ENCODE measurements at places on chromosomes 6 and 20.
A peak's percentile ranks its signal among the peaks of the same experiment; 100 is the strongest.

DNA sequence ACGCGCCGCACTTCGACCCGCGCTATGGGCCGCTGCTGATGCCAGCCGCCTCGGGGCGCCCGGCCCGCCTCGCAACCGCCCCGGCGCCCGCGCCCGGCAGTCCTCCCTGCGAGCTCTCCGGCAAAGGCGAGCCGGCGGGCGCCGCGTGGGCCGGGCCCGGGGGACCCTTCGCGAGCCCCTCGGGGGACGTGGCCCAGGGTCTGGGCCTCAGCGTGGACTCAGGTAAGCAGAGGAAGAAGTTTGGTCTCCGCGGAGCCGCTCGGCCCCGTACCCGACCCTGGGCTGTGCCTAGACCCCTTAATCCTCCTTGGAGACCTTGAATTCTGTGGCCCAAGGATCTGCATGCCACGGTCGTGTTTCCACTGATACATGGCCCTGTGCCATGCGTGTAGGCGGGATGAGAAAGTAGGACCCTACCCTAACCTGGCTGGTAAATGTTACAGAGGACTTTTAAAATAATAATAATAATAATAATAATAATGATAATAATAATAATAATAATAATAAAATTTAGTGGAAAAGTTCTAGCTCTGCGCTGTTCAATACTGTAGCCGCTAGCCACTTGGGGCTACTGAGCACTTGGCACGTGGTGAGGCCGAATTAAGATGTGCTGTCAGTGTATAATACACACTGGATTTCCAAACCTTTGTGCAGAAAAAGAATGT, 5.6 kb downstream of the VGLL2 start:
- DNase-seq, result no peak

DNA sequence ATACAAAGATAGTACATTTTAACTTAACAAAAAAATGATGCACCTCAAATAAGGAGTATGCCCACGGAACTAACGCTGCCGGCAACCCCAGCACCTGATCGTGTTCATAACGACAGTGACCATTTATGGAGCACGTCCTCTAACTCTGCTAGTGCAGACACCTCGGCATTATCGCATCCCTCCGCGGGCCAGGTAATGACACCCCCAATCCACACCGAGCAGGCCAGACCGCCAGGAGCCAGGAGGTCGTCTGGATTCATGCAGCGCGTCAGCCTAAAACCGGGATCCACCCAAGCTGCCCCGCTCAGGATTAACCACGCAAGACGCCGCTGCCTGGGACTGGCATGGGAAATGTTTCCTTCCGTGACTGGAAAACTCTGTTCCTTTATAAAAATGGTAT, 34.1 kb downstream of the DACT2 start:
- no peak for DNase-seq

DNA sequence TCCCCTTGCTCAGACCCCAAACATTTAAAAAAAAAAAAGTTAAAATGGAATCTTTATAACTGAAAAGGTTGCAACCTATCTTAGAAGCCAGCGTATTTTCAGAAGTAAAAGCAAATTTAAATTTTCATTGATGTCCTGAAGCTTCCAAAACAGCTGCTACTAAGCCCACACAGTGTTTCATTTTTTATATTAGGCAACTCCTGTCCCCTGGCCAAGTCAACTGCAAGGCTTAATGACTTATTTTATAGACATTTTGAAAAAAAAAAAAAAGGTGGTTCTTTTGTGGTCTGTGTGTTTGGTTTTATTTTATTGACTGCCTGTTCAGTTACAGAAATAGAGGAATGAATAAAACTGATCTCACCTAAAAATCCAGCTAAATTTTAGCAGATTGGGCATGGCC, 13.0 kb downstream of the CFAP61 start:
- DNase-seq, result no peak

- DNase-seq, result no peak
These were observed 1.3 kb downstream of the PLCG1 start for GRCh38 chr20:41138475-41139226.

DNA sequence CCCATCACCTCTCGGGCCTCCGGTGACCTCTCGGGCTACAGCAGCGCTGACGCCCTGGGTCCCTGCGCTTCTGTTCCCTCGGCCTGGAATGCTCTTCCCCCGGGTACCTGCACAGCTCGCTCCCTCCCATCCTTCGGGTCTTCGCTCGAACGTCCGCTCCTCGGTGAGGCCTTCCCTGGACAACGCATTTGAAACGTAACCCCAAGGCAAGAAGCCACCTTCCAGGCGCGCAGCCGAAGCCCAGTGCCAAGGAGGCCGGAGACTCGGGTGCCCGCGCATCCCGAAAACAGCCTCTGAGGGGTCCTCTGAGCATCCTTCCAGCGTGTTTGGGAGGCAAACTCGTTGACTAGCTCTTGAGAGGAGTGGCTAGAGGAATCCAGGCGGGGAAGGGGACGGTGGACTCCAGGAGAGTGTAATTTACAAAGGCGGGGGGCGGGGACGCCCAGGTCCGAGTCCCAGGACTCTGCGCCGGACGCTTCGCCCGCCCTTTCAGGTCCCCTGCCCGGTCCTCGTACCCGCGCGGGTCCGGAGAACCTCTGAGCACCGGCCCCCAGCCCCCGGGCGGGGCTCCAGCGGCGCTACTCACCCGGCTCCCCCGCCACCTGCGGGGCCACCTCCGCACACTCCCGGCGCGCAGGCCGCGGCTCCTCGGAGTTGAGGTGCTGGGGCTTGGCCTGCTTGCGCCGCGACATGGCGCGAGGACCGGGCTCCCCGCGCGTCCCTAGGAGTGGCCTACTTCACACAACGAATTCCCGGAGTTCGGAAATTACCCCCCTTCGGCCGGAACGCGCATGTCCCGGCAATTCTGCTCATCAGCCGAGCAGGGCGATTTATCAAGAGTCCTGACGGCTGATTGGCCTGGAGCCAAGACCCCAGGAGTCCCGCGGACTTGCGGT, 86.8 kb downstream of the ZFP64 start:
- no peak for DNase-seq

- no peak for DNase-seq
These were observed 1.9 kb downstream of the KATNA1 start for GRCh38 chr6:149646599-149646998.

- DNase-seq, result no peak
These were observed 125.7 kb upstream of the EDN1 start for GRCh38 chr6:12164508-12164770.

DNA sequence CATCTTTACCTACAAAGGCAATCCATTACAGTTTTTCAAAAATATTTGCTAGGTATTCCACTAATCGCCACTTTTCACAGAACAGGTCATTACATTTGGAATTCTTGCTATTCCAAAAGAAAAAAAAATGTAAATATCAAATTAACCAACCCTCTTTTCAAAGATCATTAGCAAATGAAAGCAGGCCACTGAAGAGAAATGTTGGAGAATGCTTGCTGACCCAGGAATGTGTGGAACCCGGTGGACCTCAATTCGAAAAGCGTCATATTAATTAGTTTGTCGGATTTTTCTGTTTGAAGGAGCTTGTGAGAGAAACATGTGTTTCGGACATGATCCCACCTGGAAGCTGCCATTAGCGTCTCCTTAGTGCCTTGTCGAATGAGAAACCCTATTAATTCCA, 27.9 kb upstream of the SERPINB9 start:
- DNase-seq, result no peak

- no peak for DNase-seq
These were observed 18.9 kb downstream of the NEDD9 start for GRCh38 chr6:11213422-11214021.

- DNase-seq, result no peak
These were observed 3.0 kb upstream of the SRXN1 start for GRCh38 chr20:655726-656624.

- DNase-seq, result no peak
These were observed 4.6 kb downstream of the SYTL3 start for GRCh38 chr6:158654498-158654897.

DNA sequence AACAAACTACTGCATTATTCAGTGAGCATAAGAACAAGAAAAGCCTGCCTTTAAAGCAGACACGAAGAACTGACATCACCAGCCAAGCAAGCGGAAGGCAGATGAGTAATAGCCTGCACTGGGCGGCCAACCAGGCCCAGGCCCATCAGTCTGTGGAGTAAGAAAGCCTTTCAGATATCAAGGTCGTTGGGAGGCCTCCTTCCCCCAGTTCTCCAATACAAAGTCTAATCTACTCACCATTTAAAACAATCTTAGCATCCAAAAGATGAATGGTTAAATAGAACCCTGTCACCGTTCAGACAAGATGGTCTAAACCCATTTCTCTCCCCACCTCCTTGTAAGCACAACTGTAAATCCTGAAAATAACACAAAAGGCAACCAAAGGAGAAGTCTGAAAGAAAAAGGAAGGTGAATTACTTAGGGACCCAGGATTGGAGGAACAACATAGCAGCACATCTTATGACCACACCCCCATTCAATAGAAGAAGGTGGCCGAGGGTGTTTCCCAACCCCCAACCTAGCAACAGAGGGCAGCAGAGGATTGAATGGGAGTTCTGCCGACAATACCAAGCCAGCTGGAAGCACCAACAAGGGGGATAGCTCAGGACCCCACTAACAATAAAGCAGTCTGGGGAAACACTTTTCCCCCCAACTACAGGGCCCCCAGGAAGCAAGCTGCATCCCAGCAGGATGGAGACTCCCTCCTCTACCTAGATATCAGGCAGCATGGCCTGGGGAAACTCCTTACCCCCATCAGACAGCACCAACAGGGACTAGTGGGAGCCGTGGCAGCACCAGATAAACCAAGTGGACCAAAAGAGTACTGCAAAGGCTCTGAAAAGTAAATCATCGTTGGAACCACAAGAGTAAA, 67.9 kb downstream of the ZHX3 start:
- peak; percentile 87 for DNase-seq

DNA sequence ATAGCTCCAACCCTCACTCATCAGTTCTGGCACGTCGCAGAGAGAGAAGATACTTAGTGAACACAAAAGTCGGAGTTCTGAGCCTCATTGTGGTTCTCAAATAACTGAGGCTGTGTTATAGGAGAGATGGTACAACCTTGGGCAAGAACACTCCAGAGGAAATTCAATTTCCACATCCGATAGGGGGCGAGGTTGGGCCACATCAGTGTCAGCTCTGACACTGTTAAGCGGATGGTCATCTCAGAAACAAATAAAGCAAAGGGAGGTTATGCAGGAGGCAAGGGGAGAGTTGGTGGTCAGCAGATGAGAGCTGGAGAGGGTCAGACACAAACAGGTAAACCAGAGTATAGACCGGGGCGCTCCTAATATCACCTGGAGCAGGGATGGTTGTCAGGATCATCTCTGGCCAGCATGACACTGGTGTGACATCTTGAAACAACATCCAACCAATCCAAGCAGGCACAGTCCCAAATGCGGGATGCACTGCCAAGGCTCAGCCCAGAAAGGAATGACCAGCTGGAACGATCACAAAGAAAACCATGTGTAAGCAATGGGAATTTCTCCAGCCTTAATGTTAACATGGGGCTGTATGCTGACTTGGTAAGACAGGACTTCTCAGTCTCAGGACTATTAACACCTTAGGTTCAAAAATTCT, 331.8 kb downstream of the HACE1 start:
- no peak for DNase-seq

DNA sequence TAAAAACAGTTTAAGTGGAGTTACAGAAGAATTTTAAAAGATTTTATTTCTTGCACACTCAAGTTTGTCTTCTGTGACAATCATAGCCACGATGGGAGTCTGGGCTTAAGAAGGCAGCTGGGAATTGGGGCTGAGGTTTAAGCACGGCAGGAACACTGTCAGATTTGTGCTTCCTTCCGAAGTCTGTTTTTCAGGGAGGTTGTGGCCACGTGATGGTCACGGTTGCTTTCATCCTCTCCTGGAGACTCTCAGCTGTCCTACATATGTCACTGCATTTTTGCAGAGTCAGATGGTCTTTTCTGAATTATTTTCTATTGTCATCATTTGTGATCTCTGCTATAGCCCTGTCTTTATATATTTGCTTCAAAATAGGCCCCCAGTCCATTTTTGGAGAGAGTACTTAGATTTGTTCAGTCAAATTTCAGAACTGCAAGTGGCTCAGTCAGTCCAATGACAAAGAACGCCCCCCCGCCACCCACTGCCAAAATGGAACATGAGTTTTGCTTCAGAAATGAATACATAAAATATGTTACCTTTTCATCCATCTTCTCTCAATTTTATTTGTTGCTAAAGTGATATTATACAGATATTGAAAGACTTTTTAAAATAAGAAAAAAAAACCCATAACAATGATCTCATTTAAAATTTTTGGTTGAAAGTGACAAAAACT, 111.8 kb upstream of the ZFP64 start:
- DNase-seq, result no peak

GRCh38 chr6:11404838-11405237, 132.7 kb upstream of the TMEM170B start:
- DNase-seq, result no peak

DNA sequence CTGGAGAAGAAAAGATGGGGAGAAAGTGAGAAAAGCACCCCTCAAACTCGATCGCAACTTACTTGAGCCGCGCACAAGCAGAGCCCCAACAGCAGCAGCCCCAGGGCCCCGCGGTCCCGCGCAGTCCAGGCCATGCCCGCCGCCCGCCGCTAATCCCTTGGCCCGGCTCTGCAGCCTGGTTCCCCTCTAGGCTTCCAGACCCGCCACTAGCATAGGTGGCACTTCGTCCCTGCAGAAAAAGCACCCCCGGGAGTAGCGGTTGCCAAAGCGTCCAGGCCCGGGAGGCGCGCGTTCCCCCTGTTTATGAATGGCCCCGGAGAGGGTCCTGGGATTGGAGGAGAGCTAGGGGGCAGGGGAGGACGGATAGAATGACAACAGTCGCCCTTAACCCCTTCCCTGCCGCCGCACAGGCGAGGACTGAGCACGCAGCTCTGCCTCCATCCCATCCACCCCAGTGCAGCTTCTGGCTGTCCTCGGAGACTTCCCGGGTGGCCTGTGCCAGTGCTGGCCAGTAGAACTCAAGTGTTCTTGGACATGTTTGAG, 19.9 kb downstream of the COL9A1 start:
- no peak for DNase-seq

GRCh38 chr6:156585859-156586258, 191.3 kb upstream of the ARID1B start:
- DNase-seq, result no peak

- peak; percentile 23 for DNase-seq
These were observed 1.2 kb downstream of the MTCH1 start for GRCh38 chr6:36984581-36985416.

GRCh38 chr6:111870051-111870741, 3.1 kb downstream of the FYN start:
- DNase-seq, result no peak

GRCh38 chr20:33812908-33813462, 1.8 kb downstream of the CHMP4B start:
- DNase-seq, result no peak

DNA sequence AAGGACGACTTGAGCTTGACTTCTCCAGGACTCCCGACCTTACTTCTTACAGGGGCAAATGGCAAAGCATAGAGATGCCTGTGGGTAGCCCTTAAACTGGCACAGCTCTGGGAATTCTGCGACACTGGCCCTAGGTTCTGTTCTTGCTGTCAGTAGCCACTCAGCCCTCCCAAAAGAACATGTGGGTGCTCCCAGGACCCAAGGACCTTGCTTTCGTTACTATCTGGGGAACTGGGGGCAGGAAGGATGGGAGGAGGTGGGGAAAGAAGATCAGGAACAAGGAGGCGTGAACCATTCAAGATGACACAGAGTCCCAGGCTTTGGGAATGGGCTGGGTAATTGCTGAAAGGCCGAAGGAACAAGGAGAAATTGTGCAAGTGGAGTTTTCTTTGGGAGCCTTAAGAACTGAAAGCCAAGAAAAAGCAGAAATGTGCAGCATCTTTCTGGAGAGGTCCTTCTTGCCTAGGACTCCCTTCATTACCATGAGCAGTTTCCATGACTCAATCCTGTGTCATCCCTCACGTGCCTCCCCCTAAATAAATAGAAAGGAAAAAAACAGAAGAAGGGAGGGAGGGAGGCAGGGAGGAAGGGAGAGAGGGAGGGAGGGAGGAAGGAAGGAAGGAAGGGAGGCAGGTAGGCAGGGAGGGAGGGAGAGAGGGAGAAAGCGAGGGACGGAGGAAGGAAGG, 284.6 kb upstream of the FOXQ1 start:
- no peak for DNase-seq

Measured in non-pigmented ciliary epithelial cell (primary cell).